Activated CD8-positive, alpha-beta memory T cell treated with anti-CD3 and anti-CD28 coated beads for 4 hours (primary cell): ENCODE measurements at places on chromosomes 16 and 17.

DNA sequence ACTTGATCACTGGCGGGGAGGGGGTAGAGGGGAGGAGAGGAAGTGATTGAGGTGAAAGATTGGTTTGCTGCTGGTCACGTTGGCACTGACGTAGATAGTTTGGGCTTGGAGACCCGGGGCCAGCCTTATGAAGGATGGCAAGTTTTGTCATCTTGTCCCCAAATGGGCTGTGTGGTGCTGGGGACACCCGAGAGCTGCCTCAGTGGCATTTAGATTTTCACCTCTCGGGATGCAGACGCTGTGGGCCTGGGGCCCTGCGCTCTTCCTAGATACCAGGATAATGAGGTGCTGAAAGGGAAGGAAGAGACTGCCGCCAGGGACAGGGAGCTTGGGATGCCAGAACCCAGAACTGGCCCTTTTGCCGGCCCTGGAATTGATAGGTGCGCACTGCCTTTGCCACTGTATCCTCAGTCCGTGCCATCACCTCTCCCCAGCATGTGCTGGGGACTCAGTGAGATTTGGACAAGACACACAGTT is 1.4 kb upstream of the SOCS3 start:
- no peak for DNase-seq

- no peak for DNase-seq
Observed at GRCh38 chr17:57420734-57421717, 164.7 kb downstream of the MSI2 start.

DNA sequence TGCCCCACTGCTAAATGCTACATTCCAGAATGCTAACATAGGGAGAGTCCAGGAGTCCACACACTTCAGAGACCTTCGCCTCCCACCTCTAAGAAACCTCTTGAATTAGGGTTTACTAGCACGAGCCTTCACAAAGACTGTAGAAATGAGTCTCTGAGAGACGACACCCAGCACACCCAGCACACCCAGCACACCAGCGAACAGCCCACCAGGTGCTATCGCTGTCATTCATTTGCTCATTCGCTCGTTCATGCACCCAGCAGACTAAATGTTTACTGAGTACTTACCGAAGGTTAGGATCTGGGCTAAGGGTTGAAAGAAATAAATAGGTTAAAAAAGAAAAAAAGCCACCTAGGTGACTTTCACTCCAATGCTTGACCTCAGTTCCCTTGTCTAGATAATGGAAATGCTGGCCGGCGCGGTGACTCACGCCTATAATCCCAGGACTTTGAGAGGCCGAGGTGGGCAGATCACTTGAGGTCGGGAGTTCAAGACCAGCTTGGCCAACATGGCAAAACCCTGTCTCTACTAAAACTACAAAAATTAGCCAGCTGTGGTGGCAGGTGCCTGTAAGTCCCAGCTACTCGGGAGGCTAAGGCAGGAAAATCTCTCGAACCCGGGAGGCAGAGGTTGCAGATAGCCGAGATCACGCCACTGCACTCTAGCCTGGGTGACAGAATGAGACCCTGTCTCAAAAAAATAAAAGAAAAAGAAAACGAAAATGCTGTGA is 100.8 kb downstream of the ADCY9 start:
- DNase-seq: no peak

DNA sequence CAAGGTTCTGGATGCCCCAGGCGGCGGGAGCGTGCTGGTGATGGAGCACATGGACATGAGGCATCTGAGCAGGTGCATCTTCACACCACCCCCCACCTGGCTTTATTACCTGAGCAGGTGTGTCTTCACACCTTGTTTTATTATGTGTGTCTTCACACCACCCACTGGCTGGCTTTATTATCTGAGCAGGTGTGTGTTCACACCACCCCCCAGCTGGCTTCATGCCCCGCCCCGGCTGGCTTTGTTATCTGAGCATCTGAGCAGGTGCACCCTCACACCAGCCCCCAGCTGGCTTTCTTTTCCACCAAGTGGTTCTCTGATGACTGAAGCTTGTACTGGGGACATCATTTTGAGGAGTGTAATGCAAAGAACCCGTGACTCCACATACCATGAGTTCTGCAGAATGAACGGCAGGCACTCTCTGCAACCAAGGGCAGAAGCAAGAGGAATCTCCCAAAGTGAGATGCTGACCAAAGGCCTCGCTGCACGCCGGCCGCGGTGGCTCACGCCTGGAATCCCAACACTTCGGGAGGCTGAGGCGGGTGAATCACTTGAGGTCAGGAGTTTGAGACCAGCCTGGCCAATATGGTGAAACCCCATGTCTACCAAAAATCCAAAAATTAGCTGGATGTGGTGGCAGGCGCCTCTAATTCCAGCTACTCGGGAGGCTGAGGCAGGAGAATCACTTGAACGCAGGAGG is 2.6 kb downstream of the FN3KRP start:
- no peak for DNase-seq

- DNase-seq: no peak
Observed at GRCh38 chr17:42313773-42314566, 25.7 kb downstream of the STAT5A start.

- DNase-seq: no peak
Observed at GRCh38 chr17:6643451-6644125, 2.7 kb downstream of the TXNDC17 start.

DNA sequence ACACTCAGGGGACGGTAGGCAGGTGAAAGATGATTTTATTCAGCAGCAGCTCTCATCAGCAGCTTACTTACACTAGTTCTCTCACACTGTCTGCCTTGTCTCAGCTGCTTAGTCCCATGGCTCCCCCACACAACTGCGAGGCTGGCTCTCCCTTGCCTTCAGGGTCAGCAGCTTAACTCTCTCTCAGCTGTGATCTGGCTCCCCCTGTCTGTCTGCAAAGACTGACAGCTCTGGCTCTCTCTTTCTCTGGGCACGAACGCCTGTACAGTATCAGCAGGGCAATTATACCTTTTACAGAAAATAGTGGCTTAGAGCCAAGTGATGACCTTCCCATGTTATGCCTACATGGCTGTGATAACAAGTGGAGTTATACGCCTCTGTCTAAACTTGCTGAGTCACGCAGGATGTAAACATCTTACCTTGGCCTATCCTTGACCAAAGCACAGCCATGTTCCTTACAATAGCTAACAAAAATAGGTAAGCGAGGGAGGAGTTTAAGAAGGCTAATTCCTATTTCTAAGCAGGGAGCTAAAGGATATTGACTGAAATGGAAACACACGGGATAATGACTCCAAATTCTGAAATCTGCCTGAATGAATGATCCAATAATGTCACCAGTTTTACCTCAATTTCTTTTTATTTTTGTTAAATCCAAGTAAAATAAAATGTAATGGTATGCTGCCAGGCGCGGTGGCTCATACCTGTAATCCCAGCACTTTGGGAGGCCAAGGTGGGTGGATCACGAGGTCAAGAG is 1.1 kb upstream of the NDUFAB1 start:
- no peak for DNase-seq

- no peak for DNase-seq
Observed at GRCh38 chr17:70076189-70076588, 1.2 kb downstream of the KCNJ16 start.

DNA sequence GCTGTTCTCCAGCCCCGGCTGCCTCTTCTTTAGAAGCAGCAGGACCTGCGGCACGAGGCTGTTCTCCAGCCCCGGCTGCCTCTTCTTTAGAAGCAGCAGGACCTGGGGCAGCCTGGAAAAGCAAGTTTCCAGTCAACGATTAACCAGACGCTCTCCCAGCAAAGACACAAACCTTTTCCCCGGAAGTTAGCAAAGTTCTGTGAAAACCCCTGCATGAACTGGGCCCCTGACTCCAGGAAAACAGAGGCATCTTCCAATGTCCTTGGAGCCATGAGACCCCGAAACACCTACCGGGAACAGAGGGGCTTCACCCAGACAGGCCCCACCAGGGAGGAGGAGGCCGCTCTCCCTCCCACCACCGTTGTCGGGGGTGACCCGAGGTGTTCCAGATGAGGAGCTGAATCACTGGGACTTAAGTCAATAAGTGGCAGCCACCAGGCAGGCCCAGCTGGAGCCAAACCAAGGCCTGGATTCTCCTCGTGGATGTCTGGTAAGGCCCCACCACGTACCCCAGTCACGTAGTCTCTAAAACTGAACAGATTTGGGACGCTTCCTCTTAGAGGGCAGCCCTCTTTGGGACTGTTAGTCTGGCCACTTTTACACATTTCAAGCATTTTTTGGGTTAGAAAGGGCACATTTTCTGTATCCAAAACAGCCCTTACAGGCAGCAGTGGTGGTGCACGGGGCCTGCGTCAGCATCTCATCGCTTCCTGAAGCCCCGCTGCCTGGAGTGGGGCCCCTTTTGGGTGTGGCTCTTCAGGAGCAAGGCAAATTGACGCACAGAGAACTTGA is at the start of gene RPH3AL:
Gene RPH3AL (minus strand): TSS at position 387 of the 792 bp plus-strand sequence. CDS start 25,264 bp downstream, outside the sequence.
- no peak for DNase-seq

DNA sequence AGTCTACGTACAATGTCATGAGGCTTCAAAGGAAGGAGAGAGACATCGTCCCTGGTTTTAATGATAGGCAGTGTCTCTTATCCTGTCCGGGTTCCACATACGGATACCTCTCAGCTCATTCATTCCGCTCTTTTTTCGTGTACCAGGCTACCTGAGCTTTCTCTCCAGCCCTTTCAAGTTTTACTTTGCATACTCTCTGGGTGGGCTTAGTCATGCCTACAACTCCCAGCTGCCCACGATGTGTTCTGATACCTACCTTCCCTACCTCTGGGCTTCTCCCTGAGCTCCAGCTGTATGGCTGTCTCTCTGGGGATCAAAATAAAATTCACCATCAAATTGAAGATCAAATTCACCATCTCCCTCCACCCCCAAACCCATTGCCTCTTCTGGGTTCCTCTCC is 354.0 kb upstream of the EEF2KMT start:
- no peak for DNase-seq
